Lung microvascular endothelial cell (primary cell): ENCODE measurements at places on chromosomes 2 and 18. TPM values are rescaled to one million over a fixed set of nuclear protein-coding genes. Genes with fewer than 3 reads are reported as not detected.
A peak's percentile ranks its signal among the peaks of the same experiment; 100 is the strongest.

- DNase-seq: peak; percentile 23
Observed at GRCh38 chr2:216339456-216340279, 32.6 kb downstream of the MARCHF4 start.

SETBP1 gene
- total RNA-seq: 1.1 and 1.6 TPM in 2 replicates

DNA sequence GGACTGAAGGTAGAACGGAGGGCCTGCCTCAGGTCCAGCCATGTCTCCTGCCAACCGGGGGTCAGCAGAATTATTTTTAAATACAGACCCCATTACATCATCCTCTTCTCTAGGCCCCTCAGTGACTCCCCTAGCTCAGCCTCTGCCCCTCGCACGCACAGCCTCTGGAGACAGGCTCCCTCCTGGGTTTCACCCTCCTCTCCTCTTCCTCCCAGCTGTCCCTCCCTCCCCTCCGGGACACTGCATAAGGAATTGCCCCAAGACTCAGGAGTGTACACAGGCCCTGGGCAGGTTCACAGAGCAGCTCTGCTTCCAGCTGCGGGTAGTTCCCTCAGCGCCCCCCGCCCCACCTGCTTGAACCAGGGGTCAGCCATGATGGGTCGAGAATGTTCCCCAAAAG lies 520.2 kb upstream of the MYT1L start:
- no peak for DNase-seq

DNA sequence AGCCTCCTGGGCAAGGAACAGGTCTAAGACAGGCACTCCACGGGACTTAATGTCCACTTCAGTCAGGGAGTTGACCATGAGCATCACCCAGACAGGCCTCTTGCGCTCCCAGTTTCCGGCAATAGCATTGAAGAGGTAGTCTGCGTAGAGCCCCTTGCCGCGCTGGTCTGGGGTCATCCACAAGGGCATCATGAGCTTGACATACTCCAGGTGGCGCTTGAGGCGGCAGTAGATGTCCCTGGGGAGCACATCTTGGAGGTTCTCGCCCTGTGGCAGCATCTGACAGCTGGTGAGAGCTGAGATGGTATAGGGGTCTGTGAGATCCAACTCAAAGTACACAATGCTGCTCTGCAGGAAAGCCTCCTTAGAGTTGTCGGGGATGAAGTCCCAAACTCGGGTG lies 10.6 kb downstream of the TRABD2A start:
- no peak for DNase-seq

CHST10 gene
- 6.5 and 7.6 TPM in 2 replicates for total RNA-seq

DNA sequence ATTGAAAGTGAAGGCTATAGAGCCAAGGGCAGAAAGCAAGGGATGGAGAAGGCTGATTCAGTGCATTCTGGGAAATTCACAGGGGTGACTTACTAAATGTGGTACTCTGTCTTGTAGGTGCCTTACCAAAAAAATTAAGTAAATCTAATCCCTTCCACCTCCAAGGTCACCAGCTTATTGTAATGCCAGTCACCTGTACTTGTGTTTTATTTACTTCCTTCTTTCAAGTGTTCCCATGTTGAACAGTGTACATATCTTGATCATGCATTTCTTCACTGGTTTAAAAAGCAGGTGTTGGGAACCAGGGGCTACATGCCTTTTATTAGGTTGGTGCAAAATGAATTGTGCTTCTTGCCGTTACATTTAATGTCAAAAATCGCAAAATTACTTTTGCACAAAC lies 137.0 kb upstream of the ARHGAP28 start:
- no peak for DNase-seq

GMPPA gene
- total RNA-seq: 21.1 and 22.2 TPM in 2 replicates

DNA sequence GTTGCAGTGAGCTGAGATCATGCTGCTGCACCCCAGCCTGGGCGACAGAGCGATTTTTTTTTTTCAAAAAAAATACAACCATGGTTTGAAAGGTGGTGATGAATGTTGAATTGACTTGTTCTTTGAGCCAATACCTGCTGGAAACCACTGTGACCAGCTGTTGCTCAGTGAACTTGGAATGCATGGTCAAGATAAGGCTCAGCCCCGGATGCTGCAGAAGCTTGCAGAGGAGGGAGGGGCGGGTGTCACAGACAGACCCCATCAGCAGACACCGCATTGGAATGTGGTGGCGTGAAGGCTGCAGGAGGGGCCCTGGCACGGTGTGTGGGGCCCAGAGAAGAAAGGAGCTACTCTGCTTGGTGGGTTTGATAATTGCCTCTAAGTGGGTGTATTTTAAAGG lies 91.6 kb downstream of the ITGB1BP1 start:
- DNase-seq: no peak

STPG4 gene
- total RNA-seq: 0.20 TPM in 1 of 2 replicates, not detected in the other

DNA sequence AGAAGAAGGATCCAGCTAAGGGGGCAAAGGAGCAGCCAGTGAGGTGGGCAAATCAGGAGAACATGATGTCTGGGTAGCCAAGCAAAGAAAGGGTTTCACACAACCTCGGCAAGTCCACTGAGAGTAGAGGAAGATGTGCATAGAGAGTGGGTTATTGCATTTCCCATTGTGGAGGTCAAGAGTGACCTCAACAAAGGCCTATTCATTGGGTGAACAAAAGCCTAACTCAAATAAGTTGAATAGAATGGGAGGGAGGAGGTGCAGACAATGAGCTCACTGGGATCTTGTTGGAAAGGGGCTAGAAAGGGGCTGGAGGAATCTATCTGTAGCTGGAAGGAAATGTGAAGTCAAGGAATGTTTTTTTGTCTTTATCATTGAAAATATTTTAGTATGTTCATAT lies 14.0 kb upstream of the PDCL3 start:
- DNase-seq: no peak

RAB27B gene
- under 0.01 TPM in 1 of 2 replicates, not detected in the other for total RNA-seq

DNA sequence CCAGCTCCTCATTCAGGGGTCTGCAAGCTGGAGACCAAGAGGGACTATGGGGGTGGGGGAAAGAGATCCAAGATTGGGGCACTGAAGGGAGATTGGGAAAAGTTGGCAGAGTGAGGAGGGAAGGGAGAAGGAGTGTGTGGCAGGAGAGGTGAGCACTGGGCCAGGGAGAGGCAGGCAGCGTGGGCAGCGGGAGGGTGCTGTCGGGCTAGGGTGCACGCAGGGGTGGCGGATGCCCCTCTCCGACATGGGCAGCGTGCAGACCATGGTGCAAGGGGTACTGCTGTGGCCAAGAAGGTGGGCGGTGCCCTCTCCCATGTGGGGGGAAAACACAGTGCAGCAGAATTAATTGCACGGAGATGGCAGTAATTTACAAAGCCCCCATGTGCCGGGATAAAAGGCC lies 74.1 kb downstream of the CELF4 start:
- no peak for DNase-seq

DNA sequence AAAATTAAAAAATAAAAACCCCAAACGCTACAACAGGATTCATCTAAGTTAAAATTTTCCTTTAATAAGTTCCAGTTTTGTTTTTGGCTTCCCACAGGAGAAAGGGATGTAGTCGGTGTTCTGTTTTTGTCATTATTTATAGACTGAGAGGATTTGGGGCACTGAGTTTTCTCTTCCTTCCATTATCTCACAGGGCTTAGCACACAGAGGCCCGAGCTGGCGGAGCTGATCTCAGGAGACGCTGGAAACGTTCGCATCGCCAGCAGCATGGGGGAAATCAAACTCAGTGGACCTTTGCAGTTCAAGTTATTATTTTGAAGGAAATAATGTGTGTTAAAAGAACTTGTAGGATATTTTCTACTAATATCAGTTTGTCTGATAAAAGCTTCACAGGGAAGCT lies 669.7 kb upstream of the SALL3 start:
- no peak for DNase-seq

OSBPL6 gene
- total RNA-seq: 2.4 and 4.0 TPM in 2 replicates

DNA sequence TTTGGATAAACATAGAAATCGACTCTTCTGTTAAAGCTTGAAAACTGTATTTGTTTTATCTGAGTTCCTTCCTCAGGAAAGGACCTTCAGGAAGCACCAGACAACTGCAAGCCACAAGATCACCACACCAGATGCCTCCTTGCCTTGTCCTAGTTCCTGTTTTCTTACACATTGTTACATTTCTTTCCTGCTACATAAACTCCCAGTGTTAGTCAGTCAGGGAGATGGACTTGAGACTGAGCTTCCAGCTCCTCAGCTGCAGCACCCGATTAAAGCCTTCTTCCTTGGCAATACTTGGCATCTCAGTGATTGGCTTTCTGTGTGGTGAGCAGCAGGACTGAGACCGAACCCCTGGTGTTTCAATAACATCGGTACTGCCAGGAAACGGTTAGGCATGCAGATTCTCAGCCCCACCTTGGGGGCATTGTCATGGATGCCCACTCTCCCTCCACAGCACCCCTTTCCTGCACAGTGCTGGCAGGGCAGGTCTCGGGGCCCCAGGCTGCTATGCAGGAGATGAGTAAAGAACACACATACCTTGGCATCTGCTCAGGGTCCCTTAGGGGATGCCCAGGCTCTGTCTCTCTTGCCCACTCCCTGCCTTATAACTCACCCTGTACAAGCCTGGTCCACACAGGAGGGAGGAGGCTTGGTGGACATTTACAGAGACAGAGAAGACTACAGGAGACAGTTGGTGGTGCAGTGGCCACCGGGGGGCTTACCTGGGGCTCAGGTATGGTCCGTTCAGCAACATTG lies 32.6 kb downstream of the ANKMY1 start:
- DNase-seq: no peak

DNA sequence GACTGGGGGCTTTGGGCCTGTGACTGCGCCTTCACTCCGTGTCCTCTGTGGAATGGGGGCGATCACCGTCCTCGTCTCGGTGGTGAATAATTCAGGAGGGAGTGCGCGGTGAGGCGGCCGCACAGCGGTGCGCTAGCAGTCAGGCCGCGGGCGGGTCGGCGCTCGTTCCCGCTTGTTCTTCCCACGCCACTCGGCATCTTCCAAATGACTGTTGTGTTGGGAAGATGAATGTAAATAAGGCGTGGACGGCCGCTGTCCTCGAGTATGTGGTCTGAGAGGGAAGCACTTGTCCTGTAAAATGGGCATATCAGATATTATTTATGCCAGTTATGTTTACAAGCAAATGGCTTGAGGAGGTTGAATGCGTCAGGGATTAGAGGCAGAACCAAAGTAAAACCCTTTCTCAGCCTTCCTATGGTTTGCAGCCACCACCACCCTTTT lies 608 bp upstream of the VPS4B start:
- DNase-seq: no peak

MYO1B gene
- 78.2 and 97.4 TPM in 2 replicates for total RNA-seq

GRCh38 chr2:70851704-70852103 lies 16.1 kb upstream of the CD207 start:
- no peak for DNase-seq

ICOS gene
- not detected in 2 replicates for total RNA-seq

GRCh38 chr2:138818556-138818955 lies 38.4 kb upstream of the NXPH2 start:
- DNase-seq: no peak

GRCh38 chr2:64327510-64328414 lies 126.2 kb upstream of the LGALSL start:
- peak; percentile 33 for DNase-seq

GRCh38 chr2:75523313-75524275 lies 37.1 kb downstream of the EVA1A start:
- DNase-seq: peak; percentile 17

GRCh38 chr2:193868833-193869232 lies 1674.1 kb upstream of the TMEFF2 start:
- DNase-seq: no peak

DNA sequence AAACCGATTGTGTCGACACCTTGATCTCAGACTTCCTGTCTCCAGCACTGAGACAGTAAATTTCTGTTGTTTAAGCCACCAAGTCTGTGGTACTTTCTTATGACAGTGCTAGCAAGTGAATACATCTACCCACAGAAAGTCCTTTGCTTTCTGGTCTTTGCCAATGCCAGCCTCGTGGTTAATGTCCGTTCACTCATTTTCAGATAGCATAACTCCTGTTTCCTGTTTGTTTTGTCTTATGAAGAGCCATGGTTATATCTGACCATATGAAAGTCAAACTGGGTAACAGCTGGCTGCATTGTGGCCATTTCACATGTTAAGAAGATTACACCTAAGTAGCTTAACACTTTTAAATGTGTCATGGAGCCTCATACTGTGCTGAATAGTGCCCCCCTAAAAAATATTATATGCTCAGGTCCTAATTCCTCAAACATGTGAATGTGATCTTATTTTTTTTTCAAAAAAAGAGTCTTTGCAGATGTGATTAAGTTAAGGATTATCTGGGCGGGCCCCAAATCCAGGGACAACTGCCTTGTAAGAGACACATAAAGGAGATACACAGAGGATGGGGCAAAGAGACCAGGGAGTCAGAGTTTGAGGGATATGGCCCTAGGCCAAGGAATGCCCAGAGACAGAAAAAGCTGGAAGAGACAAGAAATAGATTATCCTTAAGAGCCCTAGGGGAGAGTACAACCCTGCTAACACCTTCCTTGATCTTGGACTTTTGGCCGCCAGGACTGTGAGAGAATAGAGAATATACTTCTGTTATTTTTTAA lies 118.0 kb downstream of the KCNE4 start:
- no peak for DNase-seq

DNA sequence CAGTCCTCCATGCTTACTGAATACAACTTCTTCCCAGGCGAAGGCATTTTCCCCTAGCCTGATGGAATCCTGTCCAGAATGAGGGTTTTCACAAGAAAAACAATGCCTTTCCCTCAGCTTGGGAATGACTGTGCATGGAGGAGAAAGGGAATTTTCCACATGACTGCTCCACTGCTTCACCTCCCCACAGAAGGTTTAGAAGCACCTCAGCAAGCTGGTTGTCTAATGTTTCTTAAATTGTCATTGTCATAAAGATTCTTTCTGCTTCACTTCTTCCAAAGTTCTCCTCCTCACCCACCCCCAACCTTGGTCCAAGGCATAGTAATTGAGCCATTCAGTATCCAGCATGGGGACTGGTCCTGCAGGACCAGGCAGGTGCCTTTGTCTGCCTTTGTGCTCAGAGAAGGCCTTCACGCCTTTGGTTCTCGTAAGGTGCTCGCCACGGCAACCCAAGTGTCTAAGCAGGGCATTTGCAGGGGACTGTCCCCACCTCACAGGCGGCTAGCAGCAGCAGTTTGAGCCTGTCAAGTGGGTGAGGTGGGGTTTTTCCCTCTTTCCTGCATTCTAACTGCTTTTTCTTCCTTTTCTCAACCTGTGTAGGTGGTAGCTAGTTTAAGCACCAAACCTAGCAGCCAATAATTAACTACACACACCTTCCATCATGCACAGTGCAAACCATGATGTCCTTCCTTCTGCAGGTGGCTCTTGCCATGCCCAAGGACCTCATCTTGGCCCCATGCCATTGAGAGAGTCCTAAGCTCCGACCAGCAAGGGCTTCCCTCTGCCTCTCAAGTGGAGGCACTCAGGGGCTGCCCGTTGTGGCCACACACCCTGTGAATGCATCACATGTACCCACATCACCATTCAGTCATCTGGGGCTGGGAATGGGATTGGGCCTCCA lies 65.7 kb upstream of the BCL2L11 start:
- no peak for DNase-seq

GRCh38 chr2:121873864-121874263 lies 118.4 kb downstream of the TSN start:
- DNase-seq: no peak

- DNase-seq: no peak
Observed at GRCh38 chr18:50707855-50708469, 111.9 kb downstream of the MRO start.

SEH1L gene
- 26.2 and 47.6 TPM in 2 replicates for total RNA-seq
